ENCODE measurements at places on chromosomes 12 and 14.

DNA sequence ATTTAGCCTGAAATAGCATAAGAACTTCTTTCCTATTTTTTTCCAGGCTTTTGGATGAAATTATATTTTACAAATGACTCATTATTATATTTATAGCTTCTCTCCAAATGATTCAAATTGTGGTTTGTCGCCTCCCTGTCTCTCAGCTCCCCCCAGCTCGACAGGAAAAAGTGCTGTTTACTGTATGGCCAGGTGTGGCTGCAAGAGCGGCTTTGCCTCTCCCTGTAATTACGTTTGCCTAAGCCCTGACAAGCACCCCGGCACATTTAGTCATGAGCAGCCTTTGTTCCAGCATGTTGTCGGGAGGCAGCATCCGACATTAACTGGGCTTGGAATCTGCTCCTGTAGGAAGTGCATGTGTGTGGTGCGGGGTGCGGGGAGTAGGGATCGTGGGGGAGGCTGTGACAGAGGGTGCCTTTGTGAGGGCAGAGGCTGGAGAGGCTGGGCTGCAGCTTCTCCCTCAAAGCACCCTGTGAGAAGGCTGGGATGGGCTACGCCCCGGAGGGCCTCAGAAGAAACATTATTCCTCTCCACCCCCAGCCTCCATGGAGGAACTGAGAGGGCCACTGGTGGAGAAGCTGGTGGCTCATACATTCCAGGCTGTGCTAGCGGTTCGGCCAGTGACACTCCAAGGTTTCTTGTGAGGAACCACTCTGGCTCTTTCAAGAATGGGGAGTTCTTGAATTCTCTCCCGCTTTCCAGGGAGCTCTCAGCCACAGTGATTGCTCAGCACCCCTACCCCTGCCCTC is 42.1 kb upstream of the CTDSP2 start:
- no peak for DNase-seq

- DNase-seq, result peak; percentile 78
Measured at GRCh38 chr14:61456720-61457119, 135.3 kb downstream of the PRKCH start.

- no peak for DNase-seq
Measured at GRCh38 chr14:45247427-45247826, 5.6 kb downstream of the MIS18BP1 start.

- DNase-seq, result no peak
Measured at GRCh38 chr12:115617391-115617790, 660.1 kb downstream of the MED13L start.

DNA sequence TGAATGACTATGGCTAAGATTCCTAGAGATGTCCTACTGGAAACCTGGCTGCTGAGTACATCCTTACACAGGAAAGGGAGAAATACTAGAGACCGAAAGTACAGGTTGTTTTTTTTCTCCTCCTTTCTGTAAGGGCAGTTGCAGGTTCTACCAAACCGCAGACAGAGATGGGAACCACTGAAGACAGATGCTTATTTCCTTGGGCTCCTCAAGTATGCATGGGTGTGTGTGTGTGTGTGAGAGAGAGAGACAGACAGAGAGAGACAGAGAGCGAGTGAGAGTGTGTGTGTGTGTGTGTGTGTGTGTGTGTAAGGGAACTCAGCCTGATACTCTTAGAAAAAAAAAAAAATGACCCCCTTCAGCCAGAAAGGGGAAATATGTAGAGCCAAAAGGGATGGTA is 42.5 kb downstream of the MAP4K5 start:
- no peak for DNase-seq

GRCh38 chr12:56338308-56339157 is at the start of gene IL23A:
TSS of gene IL23A (plus strand) at chr12:56338884. CDS start at chr12:56339045, 161 bp downstream.
- peak; percentile 80 for DNase-seq
